ENCODE measurements at places on chromosomes 1 and 21.
A peak's percentile ranks its signal among the peaks of the same experiment; 100 is the strongest.

GRCh38 chr1:33946836-33947235 lies 83.0 kb downstream of the HMGB4 start:
- no peak for DNase-seq

DNA sequence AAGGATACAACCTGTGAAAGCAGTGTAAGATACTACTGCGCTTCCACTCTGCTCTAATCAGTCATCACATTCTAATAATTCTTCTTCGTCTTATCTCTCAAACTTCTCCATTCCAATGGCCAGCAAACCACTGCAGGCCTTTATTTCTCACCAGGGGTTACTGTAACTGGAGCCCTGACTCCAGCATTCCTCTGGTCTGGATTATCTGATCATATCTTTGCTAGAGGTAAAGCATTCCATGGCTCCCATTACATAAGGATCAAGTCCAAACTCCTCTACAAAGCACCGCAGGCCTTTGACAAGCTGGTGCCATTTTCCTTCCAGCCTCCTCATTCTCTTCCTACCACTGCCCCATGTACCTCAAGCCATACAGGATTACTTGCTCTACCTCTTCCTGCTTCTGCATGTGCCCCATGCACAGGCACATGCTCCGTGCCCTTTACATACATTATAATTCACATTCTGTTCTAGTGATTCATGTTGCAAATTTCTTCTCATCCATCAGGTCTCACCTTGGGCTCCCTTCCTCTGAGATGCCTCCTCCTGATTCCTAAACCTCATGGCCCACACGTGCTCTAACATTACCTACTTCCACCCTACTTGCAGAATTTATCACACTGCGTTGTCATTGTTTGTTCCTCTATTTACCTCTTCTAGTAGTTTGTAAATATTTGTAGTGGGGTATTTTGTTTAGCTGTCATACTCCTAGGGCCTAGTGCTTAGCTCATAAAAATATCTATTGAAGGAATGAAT lies 9.3 kb upstream of the SERBP1 start:
- no peak for DNase-seq

DNA sequence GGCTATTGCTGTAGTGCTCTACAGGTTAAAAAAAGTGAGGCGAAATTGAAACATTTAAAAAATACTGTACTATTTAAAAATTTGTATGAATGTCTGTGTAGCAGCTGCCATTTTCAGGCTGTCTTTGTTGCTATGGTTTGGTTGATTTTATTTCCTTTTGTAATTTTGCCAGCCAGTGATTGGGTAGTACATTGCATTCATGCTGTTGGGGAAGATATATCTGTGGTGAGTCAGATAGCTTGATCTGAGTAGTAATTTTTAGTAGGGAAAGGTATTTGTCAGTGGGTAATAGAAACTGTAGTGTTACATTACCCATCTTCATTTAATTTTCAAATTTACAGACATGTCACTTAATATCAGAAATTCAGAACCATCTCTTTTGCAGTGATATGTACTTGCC lies 15.0 kb downstream of the NFIA start:
- DNase-seq = no peak

DNA sequence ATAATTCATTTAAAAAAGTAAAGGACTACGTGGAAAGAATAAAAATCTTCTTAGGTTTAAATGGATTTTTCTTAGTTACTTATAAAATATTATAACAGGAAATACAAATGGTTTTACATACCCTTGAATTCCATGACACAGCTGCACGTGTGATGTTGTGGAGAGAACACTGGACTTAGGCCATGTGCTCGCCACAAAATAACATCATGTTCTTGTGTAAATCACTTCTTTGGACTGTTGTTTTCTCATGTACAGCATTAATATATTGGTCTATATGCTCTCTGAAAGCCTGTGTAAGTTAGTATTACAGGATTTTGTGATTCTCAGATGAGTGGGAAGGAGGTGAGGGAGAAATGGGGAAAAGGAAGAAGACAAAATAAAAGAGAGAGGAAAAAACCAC lies 228.2 kb downstream of the DNM3 start:
- DNase-seq = no peak

GRCh38 chr1:87226341-87226760 lies 102.3 kb upstream of the LMO4 start:
- DNase-seq = no peak

DNA sequence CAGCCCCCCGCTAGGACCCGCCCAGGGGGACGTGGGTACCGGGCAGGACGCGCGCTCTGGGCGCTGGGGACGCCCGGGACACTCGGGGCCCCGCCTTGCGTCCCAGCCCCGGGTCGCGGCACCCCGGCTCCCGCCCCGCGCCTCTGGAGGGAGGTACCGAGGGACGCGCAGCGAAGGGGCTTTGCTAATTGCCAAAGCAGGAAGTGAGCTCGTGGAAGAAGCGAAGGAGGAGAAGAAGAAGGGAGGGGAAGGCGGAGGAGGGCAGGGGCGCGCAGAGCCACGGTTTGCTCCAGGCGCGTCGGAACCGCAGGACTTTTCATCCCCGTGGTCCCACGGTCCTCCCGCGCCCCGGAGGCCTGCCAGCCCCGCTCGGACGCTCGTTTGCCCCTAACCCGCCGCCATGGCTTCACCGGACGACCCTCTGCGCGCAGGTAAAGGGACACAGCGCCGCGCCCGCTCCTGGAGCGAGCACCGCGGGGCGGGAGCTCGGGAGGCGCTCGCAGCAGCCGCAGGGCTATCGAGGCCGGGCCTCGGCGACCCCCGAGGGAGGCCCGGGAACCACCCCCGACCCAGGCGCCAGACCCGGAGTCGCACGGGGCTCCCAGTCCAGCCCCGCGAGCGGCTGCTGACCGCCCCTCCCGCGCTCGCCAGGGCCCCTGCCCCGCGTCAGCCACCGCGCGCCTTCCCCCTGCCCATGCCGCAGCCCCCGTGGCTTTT lies 1.3 kb downstream of the EDARADD start:
- DNase-seq = peak; percentile 63

DNA sequence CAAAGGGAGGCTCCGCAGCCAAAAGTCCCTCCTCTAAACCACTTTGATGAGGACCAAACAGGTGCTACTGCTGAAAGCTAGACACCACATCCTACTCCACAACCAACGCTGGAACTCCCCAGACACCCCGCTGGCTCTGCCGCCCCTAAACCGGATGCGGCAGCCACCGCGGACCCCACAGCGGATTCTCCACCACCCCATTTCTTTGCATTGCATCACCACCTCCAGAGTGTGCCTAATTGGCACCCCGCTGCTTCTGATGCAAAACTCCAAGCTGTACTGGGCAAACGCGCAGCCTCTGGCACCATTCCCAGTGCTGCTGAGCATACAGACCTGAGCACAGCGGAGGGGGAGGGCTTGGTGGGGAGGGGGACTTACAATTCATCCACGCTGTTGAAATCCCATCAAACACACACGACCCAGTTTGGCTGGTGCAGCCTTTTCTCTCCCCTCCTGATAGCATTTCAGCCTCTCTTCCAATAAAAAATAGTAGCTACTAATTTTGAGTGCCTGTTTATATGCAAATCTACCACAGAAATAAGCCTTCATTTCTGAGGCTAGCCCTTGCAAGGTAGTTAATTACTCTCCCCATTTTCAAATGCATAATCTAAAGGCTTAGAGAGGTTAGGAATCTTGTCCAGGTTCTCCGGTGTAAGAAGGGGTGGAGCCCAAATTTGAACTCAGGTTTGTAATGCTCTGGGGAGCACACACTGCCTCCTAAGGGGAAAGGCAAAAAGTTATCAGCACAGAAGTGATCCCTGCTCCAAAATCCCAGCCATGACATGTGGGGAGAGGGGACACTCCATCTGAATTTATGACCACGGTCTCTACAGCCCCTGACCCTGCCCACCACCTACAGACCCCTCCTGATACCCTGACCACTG lies 12.2 kb upstream of the RGS16 start:
- peak; percentile 75 for DNase-seq

DNA sequence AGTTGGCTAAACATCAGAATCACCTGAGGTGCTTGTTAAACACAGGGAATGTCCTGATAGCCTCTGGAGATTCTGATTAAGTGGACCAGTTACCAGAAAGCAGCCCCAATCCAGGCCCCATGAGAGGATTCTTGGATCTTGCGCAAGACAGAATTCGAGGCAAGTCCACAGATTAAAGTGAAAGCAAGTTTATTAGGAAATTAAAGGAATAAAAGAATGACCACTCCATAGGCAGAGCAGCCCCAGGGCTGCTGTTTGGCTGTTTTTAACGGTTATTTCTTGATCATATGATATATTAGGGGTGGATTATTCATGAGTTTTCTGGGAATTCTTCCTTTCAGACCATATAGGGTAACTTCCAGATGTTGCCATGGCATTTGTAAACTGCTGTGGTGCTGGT lies 176.2 kb downstream of the ROR1 start:
- no peak for DNase-seq

DNA sequence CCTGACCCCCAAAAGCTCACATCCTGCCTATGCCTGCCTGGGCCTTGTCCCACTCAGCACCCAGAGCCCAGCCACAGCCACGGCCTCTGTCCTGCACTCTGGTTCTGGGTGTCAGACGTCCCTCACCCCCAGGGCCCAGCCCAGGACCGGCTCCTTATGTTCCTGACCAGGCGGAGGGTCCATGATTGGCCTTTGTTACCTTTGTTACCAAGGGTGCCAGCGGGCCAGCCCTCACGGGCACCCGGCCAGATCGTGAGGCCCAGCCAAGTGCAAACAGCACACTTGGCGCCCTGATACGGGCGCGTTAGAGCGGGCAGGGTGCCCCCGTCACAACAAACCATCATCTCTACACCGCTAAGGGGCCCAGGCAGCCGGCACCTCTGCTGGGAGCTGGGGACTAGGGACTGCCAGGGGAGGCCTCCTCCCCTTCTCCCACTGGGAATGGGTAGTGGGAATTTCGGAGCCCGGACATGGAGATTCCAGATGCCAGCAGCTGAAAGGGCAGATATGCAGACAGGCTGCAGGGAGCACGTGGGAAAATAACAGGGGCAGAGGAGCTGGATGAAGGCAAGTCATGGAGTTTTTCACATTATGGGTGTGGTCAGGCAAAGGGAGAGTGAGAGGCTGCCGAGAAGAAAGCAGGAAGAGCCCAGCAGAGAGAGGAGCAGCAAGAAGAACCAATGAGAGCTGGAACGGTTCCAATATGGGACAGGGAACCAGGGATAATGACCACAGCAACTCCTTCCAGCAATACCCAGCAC lies 22.1 kb downstream of the HSPG2 start:
- no peak for DNase-seq

DNA sequence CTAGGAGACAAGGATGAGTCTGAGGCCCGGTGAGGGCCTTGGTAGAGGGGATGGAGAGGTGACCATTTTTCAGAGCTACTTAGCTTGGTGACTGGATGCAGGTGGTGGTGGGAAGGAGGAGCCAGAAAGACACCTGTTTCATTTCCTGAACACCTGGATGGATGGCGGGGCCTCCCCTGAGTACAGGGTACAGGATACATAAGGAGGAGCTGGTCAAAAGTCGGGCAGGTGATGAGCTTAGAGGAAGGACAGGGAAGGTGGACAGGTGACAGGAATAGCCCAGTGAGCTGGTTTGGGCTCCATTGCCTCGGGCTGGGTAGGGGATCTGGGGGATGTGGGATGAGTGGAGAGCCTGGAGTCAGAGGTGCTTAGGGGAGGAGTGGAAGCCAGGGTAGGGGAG lies 6.3 kb downstream of the FAAH start:
- DNase-seq = no peak

DNA sequence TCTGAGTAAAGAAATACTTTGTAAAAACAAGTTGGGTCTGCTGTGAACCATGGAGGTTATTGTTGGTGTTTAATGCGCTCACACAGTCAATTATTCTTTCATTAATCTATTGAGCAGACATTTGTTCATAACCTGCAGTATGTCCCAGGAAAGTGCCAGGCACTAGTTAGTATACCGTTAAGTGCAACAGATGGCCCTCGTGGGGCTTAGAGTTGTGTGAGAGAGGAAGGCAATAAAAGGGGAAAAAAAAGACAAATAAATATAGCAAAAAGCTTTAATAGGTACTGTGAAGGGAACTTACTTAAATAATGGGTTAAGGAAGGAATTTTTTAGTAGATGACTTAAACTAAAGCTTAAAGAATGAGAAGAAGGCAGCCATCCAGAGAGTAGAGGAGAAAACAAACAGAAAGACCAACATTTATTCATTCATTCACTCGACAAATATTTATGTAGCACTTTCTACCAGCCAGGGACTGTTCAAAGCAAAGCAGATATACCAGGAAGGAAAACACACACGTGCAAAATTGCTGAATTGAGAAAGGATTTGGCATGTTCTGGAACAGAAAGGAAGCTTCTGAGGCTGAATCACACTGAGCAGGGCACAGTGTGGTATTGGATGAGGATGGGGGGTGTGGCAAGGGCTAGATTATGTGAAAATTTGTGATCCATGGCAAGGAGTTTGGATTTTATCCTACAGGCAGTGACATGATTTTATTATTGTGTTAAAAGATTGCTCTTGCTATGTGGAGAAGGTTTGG lies 296.1 kb upstream of the SGIP1 start:
- DNase-seq = no peak

Measured in GM20000 (cell line).